ENCODE measurements at places on chromosomes 11 and 22.

DNA sequence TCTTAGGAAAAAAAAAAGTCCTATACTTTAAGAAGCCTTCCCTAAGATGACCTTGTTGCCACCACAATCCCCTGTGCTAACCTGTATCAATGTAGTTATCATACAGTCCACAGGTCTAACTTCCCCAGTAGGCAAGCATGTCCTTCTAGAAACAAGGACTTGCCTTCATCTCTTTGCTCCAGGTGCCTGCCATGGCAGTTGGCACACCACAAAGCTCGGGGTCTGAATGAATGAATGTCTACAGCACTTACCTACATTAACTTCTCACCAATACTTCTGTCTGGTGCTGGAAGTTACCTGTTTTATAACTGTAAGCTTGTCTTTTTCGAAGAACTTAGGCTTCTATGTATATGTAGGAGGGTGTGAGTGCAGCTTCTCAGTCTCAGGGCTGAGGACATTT is 23.4 kb downstream of the CLPB start:
- DNase-seq = no peak

- DNase-seq = no peak
Measured at GRCh38 chr22:24128631-24129262, 52.5 kb upstream of the SUSD2 start.

DNA sequence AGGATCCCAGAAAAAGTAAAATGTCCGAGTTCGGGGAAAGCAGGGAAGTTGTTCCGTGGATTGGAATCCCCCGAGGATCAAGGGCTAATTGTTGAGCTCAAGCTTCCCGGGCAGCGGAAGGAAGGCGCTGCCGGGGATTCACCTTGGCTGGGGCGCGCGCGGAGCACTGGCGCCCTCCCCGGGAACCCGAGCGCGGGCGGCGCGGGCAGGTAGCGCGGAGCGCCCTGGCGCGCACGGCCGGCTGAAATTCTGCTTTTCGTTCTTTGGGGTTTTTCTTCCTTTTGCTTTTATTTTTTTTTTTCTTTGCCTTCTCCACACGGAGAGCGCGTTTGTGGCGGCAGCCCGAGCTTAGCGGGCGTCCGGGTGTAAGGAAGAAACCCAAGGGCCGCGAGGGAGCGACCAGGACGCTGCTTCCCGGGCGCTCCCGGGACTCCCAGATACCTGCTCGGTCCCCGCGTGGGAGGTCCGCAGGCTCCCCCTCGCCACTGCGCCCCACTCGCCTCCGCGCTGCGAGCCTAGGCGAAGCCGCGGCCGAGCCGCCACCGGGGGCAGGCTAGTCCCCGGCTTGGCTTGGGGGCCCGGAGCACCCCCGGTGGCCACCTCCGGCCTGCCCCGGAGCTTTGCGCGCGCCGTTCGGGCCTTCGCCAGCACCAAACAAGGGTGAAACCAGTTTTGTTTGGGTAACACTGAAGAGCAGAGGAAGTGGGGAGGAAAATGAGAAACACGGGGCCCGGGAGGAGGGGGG is 4.8 kb upstream of the IGF2 start:
- no peak for DNase-seq

GRCh38 chr22:38239101-38239761 is 33.6 kb downstream of the TMEM184B start:
- DNase-seq = no peak

DNA sequence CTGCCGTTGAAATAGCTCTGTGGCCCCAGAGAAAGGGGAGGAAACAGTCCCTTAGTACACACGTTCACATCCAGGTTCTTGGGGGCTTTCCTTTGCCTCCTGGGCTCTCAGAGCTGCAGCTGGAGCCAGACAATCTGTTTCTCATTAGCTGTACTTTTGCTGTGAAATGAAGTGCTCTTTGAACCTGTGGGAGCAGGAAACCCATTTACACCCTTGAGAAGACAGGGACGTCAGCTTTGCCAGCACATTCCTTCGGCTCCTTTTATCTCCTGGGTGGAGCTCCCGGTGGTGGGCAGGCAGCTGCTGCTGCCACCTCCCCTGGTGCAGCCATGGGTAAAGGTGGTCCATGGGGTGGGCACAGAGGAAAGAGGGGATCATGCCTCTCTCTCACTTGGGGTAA is 80.6 kb upstream of the TIMP3 start:
- no peak for DNase-seq

DNA sequence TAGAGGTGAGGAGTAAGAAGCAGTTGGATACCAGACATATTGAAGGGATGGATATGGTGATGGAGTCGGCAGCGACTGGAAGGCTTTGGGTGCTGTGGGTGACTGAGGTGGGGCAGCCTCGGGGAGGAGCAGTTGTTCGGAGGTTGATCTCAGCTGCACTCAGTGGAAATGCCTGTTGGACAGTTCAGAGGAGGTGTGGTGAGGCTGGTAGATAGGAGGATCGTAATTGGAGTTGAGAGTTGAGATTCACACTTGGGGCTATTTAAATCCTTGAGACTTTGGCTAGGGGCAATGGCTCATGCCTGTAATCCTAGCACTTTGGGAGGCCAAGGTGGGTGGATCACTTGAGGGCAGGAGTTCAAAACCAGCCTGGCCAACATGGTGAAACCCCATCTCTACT is 6.9 kb downstream of the OTUB1 start:
- no peak for DNase-seq

All from hematopoietic multipotent progenitor cell treated with erythropoietin and hydrocortisone succinate and interleukin-3 and kit ligand, for 17 days (in vitro differentiated cells).